ENCODE measurements at places on chromosomes 2 and 18.

DNA sequence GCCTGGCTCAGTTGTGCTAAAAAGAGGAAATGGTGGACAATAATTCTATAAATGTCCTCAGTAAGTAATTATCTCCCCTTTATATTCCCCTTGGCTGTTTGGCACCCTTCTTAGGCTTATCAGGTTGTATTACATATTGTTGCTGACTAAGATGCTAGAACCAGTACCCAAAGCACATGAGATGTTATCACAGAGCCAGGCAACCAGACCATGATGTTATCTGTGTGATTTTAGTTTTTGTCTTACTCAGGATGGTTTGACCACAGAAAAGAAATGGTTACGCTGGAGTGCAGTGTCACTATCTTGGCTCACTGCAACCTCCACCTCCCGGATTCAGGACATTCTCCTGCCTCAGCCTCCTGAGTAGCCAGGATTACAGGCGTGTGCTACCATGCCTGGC, 15.2 kb downstream of the R3HDM1 start:
- no peak for DNase-seq

DNA sequence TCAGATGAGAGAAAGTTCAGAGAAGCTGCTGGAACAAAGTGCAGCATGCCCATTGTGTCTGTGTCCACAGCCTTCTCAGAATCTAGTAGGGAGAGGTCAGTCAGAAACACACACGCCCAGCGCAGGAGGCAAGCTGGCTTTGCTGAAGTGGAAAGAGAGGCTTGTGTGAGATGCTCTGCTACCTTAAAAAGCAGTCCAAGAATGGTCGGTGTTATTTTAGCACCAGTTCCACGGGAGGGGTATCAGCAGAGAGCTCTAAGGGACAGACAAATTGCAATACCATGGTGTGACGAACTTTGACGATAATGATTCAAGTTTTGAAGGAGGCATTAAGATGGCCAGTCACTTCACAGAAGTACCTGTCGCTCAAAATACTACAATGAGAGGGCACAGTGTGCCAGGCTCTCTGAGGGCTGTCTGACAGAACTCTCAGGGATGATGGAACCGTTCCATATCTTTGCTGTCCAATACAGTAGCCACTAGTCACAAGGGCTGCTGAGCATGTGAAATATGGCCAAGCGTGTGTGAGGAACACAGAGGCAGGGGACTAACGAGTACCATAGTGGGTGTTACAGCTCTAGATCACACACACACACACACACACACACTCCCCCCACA, 237.5 kb upstream of the TMEM200C start:
- DNase-seq: no peak

GRCh38 chr18:9866627-9867026, 19.1 kb upstream of the TXNDC2 start:
- no peak for DNase-seq

GRCh38 chr18:47260924-47261701, 9.7 kb upstream of the SKOR2 start:
- no peak for DNase-seq

- DNase-seq: no peak
These were observed 54.0 kb upstream of the CWC22 start for GRCh38 chr2:180061085-180061484.

Measured in fibroblast of skin of left quadriceps (primary cell).